ENCODE measurements at places on chromosomes 4 and X. TPM values are rescaled to one million over a fixed set of nuclear protein-coding genes. Genes with fewer than 3 reads are reported as not detected.

DNA sequence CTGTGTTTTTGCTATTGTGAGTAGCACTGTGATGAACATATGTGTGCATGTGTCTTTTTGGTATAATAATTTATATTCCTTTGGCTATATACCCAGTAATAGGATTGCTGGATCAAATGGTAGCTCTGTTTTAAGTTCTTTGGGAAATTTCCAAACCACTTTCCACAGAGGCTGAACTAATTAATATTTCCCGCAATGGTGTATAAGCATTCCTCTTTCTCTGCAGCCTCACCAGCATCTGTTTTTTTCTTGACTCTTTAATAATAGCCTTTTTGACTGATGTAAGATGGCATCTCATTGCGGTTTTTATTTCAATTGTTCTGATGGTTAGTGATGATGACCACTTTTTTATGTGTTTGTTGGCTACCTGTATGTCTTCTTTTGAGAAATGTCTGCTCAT, 247.7 kb upstream of the NDST3 start:
- no peak for DNase-seq

DNA sequence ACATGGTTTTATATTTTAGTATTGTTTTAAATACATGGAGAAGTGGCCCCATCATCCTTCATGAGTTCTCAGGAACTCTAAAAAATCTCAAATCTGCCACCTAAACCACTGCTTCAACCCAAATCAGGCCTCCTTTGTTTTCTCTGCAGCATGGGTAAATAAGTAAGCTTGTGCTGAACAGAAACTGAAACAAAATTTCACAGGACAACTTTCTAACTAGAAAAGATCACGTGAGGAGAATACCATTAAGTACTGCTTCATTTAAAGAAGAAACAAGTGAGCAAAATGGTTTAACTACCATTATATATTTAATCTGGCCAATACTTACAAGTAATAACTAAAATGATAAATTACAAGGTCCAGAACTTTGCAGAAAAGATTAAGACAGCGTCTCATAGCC, 2.5 kb downstream of the ARAP2 start:
- DNase-seq, result no peak

DNA sequence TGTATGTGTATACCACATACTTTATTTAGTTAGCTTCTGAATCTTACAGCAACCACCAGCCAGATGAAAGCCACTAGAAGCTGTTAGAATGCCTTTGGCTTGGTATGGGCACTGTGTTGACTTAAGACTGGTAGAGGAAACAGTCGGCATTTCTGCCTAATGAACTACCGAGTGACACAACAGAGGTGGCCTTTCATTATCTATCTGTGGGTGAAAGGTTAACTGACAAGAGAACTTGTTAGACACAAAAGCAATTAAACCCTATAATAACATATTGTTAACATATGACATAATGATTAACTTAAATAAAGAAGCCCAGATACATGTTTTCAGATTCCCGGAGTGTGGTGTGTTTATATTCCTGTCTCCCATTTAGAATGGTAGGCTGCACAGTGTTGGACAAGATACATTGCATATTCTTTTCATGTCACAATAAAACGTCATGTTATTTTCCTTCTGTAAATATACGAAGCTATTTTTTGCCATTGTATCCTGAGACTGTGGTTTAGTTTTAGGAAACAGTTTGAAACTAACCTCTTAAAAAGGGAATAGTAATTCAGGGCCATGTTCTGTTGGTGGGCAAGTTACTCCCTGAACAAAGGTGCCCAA, 181.5 kb downstream of the SLIT2 start:
- DNase-seq, result no peak

- peak; percentile 18 for DNase-seq
Observed at GRCh38 chr4:109294468-109295020, 7.9 kb downstream of the COL25A1 start.

DNA sequence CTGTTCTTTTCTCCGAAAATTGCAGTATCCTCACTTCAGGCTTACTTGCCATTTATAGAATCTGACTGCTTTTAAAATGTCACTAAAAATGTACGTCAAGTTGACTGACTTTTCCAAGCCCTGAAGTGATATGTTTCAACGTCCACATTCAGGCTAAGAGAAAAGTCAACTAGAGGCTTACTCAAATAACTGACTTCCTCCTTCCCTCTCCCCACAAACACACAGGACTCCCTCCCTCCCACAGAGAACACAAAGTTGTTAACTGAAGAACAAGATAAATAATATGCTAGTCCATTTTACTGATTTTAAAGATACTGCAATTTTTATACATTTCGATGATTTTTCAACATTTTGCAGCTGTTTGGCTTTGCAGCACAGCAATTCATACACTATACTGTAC, 13.8 kb upstream of the CDKL2 start:
- no peak for DNase-seq

DNA sequence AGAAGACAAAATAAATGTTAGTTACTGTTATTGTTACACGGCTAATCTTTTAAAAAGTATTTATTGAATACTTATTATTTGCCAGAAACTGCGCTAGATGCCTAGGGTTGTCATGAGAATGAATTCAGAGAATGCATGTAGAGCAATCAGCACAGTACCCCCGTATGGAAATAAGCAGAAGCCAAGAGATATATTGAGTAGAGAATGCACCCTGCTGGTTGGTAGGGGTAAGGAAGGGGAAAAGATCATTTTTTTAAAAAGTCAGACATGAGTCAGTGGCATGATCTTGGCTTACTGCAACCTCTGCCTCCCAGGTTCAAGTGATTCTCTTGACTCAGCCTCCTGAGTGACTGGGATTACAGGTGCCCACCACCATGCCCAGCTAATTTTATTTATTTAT, 13.1 kb upstream of the DRP2 start:
- peak; percentile 60 for DNase-seq

DNA sequence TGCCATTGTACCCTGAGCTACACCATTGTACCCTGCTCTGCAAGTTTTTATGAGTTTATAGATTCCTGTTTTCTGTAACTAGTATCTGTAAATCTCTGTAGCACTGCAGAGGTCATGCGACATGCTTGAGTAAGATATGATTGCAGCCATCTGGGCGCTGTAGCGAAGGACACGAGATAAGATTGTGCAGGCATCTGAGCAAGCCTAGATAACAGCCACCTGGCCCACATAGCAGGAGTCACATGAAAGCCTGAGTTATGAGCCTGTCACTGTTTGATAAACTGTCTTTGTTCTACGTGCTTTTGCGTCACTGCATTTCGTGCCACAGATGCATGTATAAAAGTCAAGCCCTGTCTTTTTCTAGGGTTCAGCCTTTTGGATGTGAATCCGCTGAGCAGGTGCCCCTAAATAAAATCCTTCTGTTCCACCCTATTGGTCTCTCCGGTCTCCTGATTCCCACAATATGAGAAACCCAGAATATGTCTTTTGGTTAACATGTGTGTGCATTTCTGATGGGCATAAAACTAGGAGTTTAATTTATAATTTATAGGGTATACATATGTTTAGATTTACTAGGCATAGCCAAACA, 327.6 kb upstream of the MAOA start:
- DNase-seq, result no peak

GRCh38 chr4:82358847-82359246, 14.9 kb downstream of the HNRNPD start:
- DNase-seq, result no peak

DNA sequence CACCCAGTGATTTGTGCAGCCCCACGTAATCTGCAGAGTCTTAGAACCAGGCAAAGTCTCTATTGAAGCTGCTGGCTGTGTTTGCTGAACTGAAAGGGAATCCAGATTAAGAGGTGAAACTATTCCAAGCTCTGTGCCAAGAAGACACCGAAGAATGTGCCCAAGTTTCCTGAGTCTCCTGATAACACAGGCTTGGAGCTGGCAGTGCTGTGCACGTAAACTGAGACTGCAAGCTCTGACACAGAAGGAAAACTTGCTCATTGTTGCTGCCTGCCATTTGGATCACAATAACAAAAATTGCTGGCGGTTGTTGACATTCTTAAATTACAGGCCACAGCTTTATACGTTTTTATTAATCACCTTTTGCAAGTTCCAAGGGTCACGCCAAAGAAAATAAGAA, 60.2 kb upstream of the VCX3B start:
- no peak for DNase-seq

DNA sequence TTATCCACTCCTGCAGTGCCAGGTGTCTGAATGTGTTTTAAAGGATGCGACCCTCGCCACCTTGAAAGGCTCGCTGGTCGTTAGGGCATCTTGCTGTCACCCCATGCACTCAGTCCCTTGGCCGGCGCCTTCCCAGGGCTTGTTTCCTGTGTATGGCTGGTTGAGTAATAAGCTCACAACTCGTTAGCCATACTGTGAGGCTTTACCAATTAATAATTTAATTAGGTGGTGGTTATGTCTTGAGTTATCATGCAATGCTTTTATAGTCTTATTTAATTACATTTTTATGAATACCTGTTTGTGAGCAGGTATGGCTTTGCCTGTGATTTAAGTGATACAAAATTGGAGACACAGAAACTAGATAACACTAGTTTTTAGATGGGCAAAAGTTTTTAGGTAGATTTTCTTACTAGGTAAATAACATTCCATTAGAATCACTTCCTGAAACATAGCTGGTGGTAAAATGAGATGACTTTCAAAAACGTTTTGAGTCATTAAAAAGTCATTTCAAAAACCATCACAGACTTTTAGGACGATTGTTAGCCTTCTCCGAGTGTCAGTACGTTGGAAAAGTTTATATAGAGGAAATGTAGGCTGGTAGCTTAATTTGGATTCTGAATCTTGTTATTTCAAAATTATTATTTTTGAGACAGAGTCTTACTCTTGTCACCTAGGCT, 18.2 kb downstream of the PTTG2 start:
- no peak for DNase-seq

- no peak for DNase-seq
Observed at GRCh38 chr4:143230683-143231082, 46.0 kb downstream of the USP38 start.

- no peak for DNase-seq
Observed at GRCh38 chrX:119518371-119518770, 46.8 kb downstream of the STEEP1 start.

- DNase-seq, result no peak
Observed at GRCh38 chr4:113169368-113169767, 119.9 kb downstream of the ANK2 start.

DNA sequence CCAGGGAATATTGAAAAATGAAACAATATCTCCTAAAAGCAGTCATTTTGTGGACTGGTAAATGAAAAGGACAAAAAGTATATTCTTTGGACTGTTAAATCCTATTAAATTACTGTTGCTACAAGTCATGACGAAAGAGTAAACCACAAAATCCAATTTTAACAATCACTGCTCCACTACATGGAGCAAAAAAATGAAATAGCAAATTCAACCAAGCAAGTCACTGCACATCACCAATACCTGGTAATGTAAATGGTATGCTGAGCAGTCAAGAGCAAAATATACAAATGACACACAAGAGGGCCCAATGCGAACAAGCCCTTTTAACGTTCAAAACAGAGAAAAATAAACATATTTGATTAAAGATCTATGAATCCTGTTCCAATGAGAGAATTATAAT, 126.2 kb downstream of the KLHL13 start:
- no peak for DNase-seq

DNA sequence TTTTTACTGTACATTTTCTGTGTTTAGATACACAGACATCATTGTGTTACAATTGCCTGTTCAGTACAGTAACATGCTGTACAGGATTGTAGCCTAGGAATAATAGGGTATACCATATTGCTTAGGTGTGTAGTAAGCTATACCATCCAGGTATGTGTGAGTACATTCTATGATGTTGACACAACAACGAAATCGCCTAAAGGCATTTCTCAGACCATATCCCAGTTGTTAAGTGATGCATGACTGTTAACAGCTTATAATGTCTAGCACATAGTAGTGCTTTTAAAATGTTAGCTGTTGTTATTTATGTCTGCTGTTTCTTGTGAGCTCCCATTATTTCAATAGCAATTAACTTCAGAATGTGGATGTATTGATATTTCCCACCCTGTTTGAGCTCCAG, 4.5 kb downstream of the PRRG1 start:
- no peak for DNase-seq

DNA sequence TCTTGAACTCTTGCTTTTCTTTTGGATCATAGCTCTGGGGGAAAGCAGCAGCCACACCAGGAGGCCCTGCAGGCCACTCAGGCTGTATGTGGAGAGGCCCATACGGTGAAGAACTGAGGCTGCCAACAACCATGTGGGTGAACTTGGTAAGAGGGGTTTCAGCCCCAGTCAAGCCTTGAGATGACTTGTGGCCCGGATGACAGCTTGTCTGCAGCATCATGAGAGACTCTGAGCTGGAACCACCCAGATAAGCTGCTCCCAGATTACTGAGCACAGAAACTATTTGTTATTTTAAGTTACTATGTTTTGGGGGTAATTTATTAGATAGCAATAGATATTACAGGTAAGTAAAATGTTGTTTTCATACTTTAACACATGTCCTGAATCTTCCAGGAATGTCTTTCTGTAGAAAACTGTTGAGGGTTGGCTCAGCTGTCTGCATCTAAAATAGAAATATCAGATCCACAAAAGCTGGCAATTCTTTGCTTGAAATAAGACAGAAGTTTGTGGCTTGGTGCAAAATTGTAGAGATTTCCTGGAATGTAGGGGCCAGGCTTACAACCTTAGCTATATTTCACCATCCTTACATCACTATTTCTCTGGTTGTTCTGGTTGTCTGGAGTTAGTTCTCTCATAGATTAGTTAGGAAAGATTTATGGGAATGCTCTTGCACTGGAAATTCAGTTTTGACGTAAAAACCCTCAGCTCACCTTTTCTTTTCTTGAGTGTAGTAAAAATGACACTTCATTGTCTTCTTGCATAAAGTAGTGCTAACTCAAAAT, 272.1 kb downstream of the RAPGEF2 start:
- peak; percentile 61 for DNase-seq

- no peak for DNase-seq
Observed at GRCh38 chr4:147964266-147964880, 232.5 kb downstream of the ARHGAP10 start.

DNA sequence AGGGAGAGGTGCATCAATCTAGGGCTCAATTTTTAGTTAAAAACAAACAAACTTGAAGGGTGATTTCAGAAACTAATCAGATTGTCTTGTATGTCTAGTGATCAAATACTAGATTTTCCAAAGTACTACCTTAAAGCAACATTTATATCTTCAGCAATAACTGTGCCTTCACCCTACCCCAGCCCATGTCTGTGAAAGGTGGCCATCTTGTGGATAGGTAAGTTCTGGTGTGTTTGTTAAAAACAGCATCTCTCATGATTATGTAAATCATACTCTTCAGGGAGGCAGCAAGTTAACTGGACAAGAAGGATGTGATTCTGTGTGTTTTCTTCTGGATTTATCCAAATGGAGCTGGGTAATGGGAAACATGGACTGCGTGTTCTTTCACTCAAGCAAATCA, 81.4 kb upstream of the ACSL1 start:
- no peak for DNase-seq

DNA sequence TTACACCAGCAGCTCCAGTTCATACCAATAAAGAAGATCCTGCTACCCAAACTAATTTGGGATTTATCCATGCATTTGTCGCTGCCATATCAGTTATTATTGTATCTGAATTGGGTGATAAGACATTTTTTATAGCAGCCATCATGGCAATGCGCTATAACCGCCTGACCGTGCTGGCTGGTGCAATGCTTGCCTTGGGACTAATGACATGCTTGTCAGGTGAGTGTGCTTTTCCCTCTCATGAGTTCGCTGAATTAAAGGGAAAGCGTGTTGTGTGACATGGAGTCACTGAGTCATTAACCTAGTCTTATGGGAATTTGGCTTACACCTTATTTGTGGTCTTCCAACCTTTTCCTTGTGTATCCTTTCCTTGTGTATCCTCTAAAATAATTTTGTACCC, 15.9 kb downstream of the TMEM165 start:
- peak; percentile 23 for DNase-seq

Gene CORIN
- polyA plus RNA-seq, result 0.74 TPM

Gene NPY5R
- not detected for polyA plus RNA-seq

Gene RIPPLY1
- not detected for polyA plus RNA-seq

Gene YY2
- 1.9 TPM for polyA plus RNA-seq

Gene MND1
- 4.3 TPM for polyA plus RNA-seq

All from GM23248 (cell line).